Activated T-helper 1 cell treated with anti-CD3 and anti-CD28 coated beads, Interleukin-2, amount 50 U/mL, for 16 hours (primary cell): ENCODE measurements at places on chromosomes 2 and 18.

GRCh38 chr2:66575625-66576310 is 140.8 kb downstream of the MEIS1 start:
- DNase-seq, result no peak

GRCh38 chr2:120710256-120710655 is 25.4 kb upstream of the GLI2 start:
- no peak for DNase-seq

- DNase-seq, result no peak
These were observed 3.4 kb downstream of the CCDC93 start for GRCh38 chr2:118010473-118010872.

DNA sequence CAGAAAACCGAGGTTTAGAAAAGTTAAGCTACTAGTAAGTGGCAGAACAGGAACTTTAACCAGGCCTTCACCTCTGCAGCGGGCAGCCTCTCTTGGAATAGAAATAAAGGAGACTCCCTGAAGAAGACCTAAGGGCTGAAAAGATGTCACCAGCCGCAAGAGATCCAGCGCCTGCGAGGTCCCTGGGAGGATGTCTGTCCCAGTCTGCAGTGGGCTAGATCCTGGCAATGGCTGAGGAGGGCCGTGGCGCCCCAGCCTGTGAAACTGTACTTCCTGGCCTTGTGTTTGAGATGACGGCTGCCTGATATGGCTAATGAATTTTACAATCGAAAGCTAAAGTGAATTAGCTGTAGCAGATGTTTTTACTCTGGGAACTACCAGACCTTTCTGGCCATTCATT is 300.6 kb upstream of the SALL3 start:
- DNase-seq, result no peak

- DNase-seq, result no peak
These were observed 115.1 kb downstream of the GYPC start for GRCh38 chr2:126771094-126771493.

DNA sequence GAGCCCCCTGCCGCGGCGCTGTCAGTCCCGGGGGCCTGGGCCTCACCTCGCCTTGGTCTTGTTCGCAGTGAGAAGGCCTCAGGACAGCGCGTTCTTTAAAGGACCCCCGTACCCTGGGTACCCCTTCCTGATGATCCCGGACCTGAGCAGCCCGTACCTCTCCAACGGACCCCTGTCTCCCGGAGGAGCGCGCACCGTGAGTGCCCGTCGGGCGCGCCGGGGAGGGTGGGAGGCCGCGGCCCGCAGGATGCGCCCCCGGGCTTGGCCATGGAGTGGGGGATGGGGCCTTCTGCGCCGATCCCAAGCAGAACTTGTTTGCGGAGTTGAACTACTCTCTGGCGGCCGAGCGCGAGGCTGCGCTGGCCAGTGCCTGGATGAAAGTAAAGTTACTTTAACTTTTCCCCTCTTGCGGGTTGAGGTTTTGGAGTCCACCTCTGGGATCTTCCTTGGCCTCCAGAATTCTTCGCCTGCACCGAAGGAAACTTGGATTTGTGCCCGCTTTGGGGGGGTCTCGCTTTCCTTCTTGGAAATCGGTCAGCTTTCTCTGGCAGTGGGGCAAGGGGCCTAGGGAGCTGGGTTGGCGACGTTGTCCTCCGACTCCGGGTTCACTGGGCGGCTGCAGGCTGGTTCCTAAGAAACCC is 1.2 kb downstream of the TCF7L1 start:
- DNase-seq, result no peak
